AG09319 (cell line): ENCODE measurements at places on chromosomes 6 and 20.

DNA sequence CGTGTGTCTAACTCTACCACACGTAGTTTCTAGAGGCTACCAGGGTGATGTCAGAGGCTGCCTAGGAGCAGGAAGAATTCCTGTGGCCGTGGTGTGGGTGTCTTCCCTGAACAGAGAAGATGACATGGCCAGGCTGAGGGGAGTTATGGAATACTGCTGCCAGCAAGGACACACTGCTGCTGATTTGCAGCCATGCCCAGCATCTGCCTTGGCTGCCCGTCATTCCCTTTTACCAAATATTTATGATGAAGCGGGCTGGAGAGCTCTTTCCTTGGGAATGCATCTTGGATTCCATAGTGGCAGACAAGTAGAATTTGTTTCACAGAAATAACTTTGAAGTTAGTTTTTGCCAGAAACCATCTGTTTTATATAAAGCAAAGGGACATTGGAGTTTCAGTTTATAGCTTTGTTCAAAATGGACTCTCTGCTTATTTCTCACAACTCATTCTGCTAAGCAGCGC is 80.8 kb upstream of the VSTM2L start:
- peak; percentile 61 for DNase-seq

DNA sequence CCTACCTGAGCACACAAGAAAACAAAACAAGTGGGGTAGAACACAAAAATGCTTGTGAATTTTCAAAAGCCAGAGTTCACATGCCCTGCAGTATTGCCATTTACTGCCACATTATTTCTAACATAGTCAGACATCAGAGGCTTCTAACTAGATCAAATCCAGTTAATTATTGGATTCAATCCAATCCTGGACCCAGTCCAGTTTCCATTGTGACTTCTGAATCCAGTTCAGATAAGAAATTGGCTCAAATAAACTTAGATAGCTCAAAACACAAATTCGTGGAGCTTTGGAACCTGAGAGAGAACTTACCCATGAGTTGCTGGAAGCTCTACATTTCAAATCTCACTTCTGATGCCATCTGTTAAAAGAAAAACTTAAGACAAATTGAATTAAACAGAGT is 85.2 kb upstream of the ANKEF1 start:
- no peak for DNase-seq

GRCh38 chr20:6811262-6812035 is 44.0 kb downstream of the BMP2 start:
- DNase-seq: no peak

GRCh38 chr6:32192608-32193039 is at the start of gene GPSM3:
TSS of gene GPSM3 (minus strand) at chr6:32192643. CDS start at chr6:32192513, 130 bp downstream.
- no peak for DNase-seq

DNA sequence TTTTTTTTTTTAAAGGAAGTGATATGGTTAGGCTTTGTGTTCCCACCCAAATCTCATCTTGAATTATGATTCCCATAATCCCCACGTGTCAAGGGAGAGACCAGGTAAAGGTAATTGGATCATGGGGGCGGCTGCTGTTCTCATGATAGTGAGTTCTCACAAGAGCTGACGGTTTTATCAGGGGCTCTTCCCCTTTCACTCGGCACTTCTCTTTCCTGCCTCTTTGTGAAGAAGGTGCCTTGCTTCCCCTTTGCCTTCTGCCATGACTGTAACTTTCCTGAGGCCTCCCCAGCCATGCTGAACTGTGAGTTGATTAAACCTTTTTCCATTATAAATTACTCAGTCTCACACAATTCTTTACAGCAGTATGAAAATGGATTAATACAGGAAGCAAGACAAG is 64.3 kb downstream of the ZFP64 start:
- DNase-seq: no peak

- DNase-seq: no peak
Observed at GRCh38 chr20:62495749-62496567, 20.2 kb upstream of the GATA5 start.

DNA sequence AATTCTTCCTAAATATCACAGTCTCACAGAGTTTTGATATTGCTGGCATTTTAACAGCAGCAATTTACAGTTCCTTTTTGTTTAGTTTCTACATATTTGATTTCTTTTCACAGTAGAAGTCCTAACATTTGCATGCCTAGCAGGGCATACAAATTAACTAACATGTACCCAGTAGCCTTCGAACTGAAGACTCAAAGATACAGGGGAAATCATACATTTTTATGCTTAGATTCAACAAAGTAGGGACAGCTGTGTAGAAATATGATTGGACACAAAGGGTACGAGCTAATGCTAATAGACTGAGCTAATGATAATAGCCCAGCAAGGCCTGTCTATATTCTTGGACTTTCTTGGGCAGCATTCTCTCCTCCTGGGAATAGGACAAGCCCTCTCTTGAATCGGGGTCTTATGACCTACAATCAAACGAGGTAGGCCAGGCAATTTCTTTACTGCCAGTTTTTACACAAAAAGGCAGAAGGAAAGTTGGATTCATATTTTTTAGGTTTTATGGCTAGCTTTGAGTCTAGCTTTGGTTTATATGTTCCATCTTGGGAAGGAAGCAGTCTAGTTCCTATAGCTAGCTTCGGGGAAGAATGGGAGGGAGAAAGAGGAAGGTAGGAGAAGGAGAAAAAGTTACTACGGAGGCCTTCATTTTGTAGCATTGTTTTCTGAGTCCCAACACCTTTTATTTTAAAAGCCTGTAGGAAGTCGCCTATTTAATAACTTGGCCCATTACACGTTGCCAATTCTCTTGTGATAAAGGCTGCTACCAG is 115.8 kb downstream of the HFE start:
- no peak for DNase-seq

DNA sequence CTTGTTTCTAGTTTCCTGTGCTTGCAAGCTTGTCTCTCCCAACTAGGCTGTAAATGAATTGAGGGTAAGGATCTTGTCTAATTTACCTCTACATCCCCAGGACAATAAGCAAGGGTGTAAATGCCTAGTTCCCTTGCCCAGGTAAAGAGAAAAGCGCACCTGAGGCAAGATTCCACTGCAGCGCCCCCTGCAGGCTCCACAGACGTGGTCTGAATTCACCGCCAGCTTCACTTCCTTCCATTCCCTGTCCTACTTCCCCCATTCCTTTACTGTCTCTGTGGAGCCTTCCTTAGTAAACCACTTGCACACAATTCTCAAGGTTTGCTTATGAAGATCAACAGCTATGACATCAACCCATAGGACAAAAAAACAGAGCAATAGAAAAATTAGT is 42.3 kb downstream of the ANKEF1 start:
- no peak for DNase-seq

DNA sequence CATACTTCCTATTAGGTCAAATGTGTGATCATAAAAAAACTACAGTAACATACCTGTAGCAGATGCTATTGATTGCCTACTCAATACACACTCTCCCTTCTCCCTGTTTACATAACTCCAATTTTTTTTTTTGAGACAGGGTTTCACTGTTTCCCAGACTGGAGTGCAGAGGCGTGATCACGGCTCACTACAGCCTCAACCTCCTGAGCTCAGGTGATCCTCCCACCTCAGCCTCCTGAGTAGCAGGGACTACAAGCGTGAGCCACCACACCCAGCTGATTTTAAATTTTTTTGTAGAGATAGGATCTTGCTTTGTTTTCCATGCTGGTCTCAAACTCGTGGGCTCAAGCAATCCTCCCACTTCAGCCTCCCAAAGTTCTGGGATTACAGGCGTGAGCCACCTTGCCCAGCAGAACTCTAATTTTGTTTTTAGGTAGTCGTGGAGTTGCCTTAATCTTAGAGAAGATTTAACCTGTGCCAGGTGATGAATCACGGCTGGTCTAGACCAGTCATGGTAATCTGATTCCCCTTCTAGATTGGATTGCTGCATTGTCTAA is 14.0 kb upstream of the KIF3B start:
- no peak for DNase-seq

DNA sequence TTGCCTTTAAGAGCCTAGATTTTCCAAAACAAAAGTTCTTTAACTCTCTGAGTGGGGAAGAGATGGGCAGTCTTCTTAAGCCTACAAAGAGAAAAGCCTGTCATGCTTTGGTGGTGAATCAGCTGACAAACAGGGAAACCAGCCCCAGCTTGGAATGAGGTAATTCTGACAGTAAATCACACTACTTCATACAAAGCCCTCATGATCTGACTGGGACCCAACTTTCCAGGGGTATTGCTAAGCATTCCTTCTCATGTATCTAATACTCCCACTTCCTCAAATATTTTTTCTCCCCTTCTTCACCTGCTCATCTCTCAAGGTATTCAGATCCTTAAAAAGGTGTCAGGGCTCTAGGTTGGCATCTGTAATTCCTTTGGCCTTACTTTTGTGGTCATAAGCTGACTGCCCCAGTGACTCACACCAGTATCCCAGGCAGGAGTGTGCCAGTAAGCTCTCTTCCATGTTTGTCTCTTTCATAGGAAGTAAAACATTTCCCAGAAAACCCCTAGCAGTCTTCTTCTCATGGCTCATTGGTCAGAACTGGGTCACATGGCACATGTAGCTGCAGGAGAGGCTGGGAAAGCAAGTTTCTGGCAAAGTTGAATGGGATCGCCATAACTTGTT is 15.0 kb upstream of the TBC1D22B start:
- DNase-seq: peak; percentile 86

GRCh38 chr6:126072172-126072571 is 85.8 kb downstream of the TRMT11 start:
- DNase-seq: no peak

- DNase-seq: no peak
Observed at GRCh38 chr6:105041880-105042279, 85.0 kb downstream of the LIN28B start.

DNA sequence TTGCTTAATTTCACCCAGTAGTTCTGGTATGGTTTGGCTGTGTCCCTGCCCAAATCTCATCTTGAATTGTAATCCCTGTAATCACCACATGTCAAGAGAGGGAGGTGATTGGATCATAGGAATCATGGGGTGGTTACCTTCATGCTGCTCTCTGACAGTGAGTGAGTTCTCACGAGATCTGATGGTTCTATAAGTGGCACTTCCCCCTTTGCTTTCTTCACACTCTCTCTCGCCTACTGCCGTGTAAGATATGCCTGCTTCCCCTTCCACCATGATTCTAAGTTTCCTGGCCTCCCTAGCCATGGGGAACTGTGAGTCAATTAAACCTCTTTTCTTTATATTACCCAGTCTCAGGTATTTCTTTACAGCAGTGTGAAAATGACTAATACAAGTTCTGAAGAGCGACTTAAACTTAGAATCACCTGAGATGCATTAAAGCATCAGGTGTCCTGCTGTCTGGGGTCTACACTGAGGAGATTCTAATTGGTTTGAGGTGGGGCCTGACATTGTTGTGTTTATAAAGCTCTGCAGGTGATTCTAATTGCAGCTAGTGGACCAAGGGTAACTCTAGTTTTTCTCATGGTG is 82.1 kb upstream of the DTNBP1 start:
- no peak for DNase-seq

DNA sequence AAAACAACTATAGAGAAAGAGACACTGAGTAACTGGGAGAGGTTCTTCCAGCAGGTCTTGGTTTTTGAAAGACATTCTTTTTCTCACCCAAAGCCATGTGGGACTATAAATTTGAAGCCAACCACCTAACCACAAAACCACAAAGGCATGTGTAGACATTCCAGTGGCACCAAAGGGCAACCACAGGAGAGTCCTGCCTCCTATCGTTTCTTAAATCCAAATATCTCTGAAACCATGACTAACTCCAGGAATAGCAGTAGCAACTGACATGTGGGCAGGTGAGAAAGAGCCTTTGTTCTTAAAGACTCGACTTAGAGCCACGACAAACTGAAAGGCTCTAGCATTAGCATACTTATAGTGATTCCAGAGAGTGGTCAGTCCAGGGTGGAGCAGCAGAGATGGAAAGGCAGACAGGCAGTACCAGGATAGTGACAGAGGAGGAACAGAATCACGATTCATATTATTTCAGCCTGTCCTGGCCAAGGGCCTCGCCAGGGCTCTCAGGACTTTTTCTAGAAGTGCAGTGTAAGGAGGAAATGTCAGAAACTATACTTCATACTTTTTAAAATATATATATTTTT is 9.4 kb upstream of the COL9A1 start:
- peak; percentile 14 for DNase-seq

DNA sequence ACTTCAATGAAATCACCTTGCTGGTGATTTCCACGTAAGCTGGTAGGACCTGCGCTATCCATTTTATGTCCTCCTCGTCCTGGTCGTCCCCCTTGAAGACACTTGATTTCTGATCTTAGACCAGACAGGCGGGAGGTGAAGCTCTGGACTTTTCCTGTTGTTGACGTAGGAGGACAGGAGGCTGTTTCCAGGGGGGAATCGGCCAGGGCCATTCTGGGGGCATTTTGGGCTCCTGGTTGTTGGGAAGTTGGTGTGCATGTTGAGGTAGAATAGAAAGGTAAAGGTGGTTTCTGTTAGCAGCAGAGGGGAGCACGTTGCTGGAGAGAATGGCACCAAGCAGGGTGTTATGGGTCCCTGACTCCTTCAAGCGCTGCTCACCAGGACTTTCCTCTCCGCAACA is 56.0 kb downstream of the GMPR start:
- DNase-seq: no peak

GRCh38 chr6:121670511-121670910 is 235.1 kb downstream of the GJA1 start:
- DNase-seq: no peak

DNA sequence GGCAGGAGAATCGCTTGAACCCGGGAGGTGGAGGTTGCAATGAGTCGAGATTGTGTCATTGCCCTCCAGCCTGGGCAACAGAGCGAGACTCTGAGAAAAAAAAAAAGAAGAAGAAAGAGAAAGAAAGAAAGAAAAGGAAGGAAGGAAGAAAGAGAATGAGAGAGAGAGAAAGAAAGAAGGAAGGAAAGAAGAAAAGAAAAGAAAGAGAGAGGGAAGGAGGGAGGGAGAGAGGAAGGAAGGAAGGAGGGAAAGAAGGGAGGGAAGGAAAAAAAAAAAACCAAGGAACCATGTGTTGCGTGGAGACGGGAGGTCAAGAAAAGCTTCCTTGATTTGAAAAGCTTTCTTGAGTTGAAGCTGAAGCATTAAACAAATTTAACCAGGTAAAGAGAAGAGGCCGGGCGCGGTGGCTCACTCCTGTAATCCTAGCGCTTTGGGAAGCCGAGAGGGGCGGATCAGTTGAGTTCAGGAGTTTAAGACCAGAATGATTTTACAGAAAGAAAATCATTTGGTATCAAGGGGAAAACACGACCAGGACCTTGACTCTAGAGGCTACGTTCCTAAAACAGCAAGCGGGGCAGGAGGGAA is 90.5 kb upstream of the PRSS16 start:
- DNase-seq: no peak

DNA sequence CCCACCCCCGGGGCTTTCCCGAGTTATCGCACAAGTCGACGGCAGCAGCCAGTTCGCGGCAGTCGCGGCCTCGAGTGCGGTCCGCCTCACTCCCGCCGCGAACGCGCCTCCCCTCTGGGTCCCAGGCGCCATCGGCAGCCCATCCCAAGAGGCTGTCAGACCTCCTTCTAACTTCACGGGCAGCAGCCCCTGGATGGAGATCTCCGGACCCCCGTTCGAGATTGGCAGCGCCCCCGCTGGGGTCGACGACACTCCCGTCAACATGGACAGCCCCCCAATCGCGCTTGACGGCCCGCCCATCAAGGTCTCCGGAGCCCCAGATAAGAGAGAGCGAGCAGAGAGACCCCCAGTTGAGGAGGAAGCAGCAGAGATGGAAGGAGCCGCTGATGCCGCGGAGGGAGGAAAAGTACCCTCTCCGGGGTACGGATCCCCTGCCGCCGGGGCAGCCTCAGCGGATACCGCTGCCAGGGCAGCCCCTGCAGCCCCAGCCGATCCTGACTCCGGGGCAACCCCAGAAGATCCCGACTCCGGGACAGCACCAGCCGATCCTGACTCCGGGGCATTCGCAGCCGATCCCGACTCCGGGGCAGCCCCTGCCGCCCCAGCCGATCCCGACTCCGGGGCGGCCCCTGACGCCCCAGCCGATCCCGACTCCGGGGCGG is 1.6 kb downstream of the GNAS start:
- DNase-seq: no peak
